Esophagus squamous epithelium (tissue), 5 donors: ENCODE measurements at places on chromosomes 3 and 15.

GRCh38 chr3:53570709-53571108 lies 76.3 kb downstream of the CACNA1D start:
- DNase-seq, result no peak

DNA sequence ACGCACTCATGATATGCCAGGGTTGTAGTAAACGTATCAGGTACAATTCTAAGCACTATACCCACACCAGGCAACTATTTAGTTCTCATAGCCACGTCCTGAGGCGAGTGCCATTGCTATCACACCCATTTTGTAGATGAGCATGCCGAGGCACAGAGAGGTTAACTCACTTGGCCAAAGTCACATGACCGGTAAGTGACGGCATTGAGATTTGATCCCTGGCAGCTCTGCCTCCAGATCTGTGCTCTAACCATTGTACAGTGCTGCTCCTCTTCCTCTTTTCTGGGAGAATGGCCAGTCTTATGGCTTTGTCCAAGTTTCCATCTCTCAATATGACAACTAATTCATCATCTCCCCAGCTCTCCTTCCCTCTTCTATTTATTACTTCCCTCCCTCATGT lies 18.9 kb upstream of the ATP2B2 start:
- no peak for DNase-seq

GRCh38 chr3:52354676-52355075 lies 38.6 kb downstream of the DNAH1 start:
- DNase-seq, result no peak

- no peak for DNase-seq
Observed at GRCh38 chr15:98966091-98966787, 41.4 kb downstream of the PGPEP1L start.

GRCh38 chr3:4680871-4681300 lies 187.7 kb downstream of the ITPR1 start:
- DNase-seq, result no peak

DNA sequence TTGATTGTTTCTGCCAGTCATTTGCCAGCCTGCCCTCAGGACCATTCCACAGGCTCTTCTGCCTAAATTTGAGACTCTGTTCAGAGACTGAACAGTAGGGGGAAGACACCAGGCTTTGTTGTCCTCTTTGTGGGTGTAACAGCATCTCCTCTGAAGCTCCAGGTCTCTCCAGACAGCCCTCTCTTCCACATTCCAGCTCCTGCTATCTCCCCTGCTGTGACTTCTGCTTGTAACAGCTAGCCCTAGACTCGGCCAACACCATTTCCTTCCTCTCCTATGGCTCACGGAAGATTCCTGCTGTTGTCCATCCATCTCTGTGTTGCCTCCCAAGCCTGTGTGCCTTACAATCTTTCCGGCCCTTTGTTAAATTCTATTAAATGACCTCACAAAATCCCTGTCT lies 40.2 kb downstream of the SUCLG2 start:
- DNase-seq, result no peak
